ENCODE measurements at places on chromosomes 16 and 17.

GRCh38 chr17:48478224-48479013 lies 48.4 kb upstream of the SKAP1 start:
- DNase-seq: no peak

DNA sequence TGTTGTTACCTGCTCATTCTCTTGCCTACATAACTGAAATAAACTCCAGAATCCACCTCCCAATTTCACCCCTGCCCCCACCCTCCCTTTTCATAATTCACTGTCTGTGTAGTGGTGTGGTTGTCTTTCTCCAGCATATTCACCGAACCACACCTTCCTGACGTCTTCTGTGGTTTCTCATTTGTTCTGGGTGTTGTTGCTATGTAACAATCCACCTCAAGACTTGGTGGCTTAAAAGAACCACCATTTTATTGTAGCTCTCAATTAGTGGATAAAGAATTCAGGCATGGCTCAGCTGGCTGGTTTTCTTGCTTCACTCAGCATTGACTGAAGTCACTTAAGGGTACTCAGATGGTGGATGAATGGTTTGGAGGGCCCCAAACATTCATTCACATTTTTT lies 229.8 kb downstream of the MAF start:
- no peak for DNase-seq

DNA sequence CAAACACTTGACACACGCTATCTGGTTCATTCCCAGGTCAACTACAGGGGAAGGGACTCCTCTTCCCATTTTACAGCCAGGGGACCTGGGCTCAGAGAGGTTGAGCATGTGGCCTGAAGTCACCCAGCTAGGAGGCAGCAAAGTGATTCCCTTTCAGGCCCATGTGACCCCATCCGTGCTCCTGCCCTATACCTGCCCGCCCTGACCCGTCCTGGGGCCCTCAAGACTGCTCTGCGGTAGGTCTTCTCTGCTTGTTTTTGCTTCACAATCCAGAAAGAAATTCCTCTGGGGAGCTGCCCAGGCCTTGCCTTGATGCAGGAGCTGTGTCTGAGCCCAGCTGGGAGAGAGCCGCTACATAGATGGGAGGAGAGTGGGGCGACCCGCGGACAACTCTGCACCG lies 161.4 kb downstream of the SDK2 start:
- no peak for DNase-seq

DNA sequence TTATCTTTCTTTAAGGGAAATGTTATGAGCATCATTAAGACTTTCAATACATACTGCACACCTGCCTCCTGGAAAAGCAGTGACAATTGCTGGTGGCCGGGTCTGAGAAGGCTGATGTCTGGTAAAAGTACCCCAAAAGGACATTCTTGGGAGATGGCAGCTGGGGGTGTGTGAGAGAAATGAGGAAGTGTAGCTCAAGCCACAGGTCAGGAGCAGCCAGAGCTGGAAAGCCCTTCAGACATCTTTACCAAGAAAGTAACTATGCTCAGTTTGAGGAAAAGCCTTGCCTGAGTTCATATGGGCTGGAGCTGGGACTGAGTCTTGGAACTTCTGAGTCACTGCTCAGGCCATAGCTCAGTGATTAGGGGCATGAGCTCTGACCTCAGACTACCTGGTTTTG lies 94.7 kb upstream of the N4BP1 start:
- no peak for DNase-seq

DNA sequence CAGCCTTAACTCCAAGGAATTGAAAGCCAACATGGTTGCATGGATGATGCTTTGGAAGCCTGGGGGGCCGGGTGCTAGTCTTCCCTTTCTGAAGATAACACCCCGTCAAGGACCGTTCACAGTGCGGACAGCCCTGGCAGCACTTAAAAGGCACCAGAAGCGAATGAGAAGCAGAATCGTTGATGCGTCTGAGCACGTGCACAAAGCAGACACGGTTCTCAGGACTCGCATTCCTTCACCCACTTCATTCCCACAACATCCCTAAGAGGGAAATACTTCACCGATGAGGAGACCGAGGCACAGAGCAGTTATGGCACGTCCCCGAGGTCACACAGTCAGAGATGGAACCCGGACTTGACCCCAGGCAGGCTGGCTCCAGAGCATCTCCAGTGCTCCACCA lies 14.2 kb downstream of the TRPV1 start:
- peak; percentile 55 for DNase-seq

GRCh38 chr17:40179923-40180659 lies 2.8 kb downstream of the RAPGEFL1 start:
- peak; percentile 62 for DNase-seq

DNA sequence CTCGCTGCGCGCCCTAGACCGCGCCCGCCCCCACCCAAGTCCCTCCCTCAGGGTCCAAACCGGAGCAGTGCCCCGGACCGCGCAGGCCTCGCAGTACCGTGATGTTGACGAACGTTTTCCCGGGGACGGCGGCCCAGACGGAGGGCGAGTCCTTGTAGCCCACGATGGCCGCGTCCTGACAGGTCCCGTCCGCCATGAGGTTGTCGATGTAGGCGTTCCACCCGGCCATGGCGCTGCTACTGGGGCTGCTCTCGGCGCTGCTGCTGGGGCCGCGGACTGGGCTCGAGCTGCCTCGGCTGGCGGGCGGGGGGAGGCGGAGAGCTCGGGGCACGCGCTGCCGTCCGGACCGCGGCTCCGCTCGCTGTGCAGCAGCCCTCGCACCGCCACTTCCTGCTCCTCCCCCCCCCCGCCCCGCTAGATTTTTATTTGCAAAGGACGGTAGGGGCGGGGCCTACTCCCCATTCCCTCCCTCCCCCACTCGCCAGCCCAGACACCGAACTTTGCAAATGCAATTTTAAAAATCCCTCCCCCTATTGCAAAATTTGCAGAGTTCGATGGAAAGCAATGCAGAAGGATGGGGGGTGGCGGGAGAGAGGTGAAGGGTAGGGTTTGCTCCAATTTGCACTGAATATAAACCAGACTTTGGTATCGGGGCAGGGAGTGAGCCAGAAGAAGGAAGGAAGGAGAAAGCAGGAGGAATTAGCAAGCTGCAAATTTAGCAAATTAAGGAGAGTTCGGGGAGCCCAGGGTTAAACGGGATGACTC lies at the start of gene PFN1:
PFN1 (minus strand) TSS at position 365 of the 765 bp plus-strand sequence; CDS start at position 229, 136 bp downstream.
- DNase-seq: peak; percentile 94

- DNase-seq: no peak
Measured at GRCh38 chr17:42673266-42673884, 3.4 kb downstream of the PLEKHH3 start.

DNA sequence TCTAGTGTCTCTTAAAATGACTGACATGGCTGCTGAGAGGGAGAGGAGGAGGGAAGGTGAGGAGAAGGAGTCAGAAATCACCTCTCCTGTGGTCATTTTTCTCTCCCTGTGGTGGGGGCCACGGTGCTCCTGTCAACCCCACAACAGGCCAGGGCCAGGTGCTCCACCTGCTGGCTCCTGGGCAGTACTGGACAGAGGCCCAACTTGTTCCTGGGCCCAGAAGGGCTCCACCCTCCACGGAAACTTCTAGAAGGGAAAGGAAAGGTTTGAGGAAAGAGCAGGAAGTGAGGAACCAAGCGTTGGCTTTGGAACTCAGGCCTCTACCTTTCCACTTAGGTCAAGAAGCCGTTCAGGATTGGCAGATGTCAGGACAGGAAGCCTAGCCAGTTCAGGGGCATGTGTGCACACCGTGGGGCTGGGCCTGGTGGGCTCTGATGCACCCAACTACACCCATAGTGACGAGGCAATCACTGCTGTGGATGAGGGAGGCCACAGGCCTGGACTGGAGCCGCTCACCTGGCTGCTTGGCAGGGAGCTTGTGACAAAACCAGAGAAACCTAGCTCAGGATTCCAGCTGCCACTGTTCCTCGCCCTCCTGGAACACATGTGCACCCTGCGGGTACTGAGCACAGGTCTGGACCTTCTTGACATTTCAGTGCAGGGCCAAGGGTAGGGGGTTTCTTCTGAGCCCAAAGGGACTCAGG lies 36.1 kb downstream of the WNT3 start:
- peak; percentile 61 for DNase-seq

GRCh38 chr16:81635063-81635937 lies 143.8 kb upstream of the PLCG2 start:
- DNase-seq: no peak

DNA sequence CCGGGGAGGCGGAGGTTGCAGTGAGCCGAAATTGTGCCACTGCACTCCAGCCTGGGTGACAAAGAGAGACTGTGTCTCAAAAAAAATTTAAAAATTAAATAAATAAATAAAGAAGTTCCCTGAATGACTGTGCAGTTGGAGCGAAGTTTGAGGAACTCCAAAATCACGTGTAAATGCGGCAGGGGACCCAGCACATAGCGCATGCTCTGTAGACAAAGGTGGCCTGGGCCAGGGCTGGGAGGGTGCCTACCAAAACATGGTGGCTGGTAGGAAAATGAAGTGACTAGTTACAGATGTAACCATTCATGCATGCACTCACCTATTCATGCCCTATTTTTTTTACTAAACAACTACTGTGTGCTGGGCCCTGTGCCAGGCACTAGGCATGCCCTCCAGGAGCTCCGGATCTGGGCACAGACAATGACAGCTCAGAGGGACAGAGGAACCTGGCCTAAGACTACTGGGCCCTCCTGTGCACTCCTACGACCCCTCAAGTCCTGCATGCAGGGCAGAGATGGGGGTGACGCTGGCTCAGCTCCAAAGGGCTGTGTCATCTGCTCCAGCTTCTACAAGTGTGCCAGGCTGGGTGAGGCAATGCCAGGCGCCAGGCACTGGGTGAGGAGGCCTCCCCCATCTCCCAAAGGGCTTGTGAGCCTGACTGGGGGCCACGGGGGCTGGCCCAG lies 65.3 kb downstream of the RMI2 start:
- DNase-seq: peak; percentile 23

GRCh38 chr17:82101767-82102679 lies 4.0 kb upstream of the FASN start:
- DNase-seq: no peak

All from astrocyte of the hippocampus (primary cell).